ENCODE measurements at places on chromosomes 4 and X.

DNA sequence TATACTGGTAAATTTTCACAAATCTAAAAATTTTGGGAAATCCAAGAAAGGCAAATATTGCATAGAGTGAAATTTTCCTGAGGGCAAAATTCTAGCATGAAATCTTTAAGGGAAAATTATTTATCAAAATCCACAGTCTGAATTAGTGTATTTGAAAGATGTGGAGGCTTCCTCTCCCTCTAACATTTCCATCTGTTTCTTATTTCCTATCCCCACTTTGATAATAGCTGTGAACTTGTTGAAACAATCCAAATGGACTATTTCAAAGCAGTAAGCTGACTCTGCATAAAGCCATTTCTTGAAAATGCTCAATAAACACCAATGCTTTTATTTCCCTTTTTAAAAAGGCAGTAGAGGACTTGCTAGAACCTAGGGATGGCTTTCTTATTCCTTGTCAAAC lies 107.3 kb upstream of the PABPC4L start:
- no peak for DNase-seq

DNA sequence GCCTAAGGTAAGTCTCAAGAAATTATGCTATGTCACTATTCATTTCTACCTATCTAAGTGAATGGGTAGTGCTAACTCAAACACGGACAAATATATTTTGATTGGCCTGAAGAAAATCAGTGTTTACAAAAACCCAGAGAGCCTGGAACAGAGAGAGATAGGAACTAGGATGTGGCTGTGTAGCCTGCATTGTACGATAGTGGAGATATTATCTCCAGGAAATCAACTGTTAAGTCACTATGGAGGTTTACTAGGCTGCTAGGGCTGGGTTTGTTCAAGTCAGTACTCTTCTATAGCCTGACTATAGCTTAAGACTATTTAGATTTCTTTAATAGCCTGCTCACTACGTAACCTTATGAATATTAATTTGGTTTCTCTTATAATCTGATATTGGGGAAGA lies 127.9 kb downstream of the TACR3 start:
- no peak for DNase-seq

- no peak for DNase-seq
These were observed 15.4 kb downstream of the GASK1B start for GRCh38 chr4:158157412-158157811.

DNA sequence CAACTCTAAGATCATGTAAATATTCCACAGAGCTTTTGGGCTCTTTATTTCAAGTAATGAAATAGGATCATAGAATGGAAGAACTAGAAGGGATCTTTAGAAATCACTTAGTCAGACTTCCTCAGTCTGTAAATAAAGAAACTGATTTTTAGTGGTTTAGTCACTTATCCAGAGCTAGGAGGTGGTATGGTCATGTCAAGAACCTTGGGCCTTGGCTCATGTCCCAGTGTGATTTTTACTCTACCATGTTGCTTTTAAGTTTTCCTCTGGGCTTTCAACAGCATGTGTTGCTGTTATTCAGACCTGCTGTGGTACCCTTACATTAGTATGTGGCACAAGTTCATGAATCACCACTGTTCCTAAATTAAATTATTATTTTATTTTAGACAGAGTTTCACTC lies 184.9 kb downstream of the FRAS1 start:
- no peak for DNase-seq

DNA sequence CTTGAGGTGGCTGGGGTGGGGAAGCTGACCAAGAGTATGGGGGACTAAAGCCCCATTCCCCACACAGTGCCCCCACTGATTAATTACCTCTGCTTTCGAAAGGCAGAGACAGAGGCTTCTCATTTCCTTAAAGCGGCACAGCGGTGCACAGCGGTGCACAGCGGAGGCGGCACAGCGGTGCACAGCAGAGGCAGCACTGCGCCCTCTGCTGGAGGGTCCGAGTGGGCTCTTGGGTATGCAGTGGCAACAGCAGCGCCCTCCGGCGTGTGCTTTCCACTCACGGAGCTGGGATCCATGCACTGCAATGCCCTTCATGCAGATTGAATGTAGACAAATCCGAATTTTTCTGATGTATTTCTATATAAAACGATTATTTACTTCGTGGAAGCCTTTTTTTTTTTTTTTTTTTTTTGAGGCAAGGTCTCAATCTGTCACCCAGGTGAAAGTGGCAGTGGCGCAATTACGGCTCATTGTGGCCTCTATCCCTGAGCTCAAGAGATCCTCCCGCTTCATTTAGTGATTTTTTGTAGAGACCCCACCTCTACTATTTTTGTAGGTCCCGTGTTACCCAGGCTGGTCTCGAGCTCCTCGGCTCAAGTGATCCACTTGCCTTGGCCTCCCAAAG lies 19.7 kb upstream of the PRPS2 start:
- DNase-seq: peak; percentile 63
